ENCODE measurements at places on chromosomes 1 and 21.

GRCh38 chr1:68490046-68490651 lies 6.7 kb downstream of the DEPDC1 start:
- no peak for DNase-seq

- DNase-seq, result no peak
Measured at GRCh38 chr1:226946841-226947240, 6.7 kb downstream of the COQ8A start.

GRCh38 chr1:31571340-31572295 lies 4.7 kb upstream of the TINAGL1 start:
- no peak for DNase-seq

GRCh38 chr1:204977318-204977717 lies 65.7 kb upstream of the CNTN2 start:
- DNase-seq, result no peak

DNA sequence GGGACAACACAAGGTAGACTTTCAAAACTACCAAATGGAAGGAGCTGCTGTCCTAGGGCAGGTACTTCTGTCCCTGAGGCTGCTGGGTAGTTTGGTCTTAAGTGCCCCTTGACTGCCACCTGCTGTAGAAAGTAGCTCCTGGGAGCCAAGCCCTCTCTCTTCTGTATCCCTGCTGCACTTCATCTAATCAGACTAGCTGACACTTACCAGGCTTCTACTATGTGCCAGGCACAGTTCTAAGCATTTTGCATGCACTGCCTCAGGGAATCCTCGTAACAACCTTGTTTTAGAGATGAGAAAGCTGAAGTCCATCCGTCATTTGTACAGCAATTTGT lies 15.9 kb upstream of the SRSF4 start:
- DNase-seq, result peak; percentile 72

DNA sequence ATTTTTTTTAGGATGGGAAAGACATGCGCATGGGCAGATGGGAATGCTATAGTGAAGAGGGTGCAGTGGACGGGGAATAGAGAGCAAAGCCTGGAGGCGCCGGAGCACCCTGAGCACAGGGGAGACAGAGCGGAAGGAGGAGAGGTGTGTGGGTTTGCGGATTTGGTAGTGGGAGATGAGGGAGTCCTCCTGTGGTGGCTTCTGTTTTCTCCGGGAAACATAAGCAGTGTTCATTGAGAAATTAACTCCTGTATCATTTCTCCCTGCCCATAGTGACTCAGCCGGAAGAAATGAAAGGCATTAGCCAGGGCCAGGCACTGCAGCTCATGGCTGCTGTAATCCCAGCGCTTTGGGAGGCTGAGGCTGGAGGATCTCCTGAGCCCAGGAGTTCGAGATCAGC lies 4.7 kb upstream of the PTPRF start:
- DNase-seq, result no peak

GRCh38 chr1:150514260-150514659 lies 1.3 kb upstream of the FALEC start:
- DNase-seq, result no peak

GRCh38 chr1:72006092-72006491 lies 276.2 kb downstream of the NEGR1 start:
- no peak for DNase-seq

DNA sequence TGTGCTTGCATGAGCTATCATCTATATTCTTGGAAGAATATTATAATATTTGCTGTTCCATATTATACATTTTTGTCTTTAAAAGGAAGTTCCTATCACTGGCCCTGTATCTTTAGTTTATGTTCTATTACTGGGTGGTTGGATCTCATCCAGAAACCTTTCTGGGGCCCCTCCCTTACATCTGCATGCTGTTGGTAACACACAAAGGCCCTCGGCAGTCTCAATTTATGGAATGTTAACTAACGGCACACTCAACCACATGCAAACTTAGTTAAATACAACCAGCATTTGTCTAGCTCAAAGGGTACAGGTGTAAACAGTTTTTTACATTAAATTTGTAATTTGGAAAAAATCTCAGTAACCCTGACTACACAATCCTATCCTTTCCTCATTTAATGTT lies 9.7 kb upstream of the HYI start:
- DNase-seq, result no peak

- DNase-seq, result no peak
Measured at GRCh38 chr1:33465316-33465715, 7.1 kb upstream of the ZSCAN20 start.

GRCh38 chr1:91645031-91645430 lies 144.4 kb downstream of the CDC7 start:
- DNase-seq, result no peak

- no peak for DNase-seq
Measured at GRCh38 chr21:29342363-29342957, 43.7 kb downstream of the BACH1 start.

GRCh38 chr1:193320270-193320669 lies 133.9 kb upstream of the B3GALT2 start:
- DNase-seq, result no peak

DNA sequence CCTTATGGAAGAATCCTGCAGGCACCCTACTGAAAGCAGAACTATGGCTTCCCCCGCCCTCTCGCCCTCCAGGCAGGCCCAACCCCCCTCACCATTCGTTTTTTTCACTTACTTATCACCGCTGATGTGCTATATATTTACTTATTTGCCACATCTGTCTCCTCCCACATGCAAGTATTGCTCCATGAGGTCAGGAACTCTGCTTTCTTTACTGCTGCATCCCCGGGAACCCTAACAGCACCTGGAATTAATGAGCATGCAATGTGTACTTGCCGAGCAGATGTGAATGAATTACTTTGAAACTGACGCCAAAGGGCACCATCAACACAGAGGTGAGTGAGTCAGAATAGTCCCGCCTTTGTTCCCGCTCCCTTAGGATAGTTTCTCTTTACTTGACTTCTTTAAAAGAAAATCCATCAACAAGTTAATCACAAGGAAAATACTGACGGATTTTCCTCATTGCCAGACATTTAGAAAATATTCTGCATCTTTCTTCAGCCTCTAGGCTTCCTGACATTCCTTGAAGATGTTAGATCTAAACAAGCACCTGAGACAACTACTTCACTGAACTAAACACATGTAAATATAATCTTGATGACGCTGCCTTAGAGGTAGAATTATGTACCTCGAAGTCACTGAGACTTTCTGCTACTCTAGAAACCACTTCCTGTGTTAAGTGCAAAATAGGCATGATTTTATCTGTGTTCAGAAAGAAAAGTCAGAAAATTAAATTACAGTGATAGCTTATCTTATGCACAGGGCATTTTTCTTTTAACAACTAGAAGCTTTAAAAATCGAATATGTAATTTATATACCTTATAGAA lies 17.5 kb upstream of the RAB4A start:
- DNase-seq, result peak; percentile 92

DNA sequence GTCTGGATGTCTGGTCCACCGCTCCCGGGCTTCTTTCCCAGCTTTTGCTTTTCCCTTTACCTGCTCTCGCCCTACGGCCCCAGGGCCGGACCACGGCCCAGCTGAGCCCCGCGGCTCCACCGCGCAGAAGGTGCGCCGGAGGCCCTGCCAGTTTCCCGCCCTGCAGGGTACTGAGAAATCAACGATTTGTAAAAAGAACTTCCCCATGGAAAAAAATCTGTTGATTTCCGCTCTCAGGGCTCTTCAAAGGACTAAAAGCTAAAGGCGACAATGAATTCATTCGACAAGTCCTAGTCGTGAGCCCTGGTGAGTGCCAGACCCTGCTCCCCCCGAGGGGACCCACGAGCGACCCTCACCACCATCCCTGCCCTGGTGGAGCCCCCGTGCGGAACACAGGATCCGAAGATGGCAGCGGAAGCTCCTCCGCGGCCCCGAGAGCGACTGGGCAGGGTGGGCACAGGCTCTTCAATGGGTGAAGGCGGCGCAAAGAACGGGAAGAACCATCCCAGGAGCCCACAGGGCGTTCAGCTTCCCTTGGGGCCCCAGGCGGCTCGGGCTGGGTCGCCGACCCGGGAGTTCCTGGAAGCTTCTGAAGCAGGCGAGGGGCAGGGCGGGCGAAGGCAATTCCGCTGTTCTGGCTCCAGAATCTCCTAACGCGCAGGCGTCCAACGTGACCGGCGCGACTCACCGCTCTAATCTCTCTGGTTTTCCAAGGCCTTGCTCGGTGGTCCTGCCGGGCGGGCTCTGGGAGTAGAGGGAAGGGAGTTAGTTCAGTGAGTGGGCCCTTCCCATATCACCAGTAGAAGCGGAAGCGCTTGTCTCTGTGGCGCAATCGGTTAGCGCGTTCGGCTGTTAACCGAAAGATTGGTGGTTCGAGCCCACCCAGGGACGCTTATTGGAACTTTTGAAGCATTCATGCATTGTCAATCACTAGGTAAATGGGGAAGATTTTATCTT lies 6.6 kb upstream of the RNU1-2 start:
- peak; percentile 83 for DNase-seq

DNA sequence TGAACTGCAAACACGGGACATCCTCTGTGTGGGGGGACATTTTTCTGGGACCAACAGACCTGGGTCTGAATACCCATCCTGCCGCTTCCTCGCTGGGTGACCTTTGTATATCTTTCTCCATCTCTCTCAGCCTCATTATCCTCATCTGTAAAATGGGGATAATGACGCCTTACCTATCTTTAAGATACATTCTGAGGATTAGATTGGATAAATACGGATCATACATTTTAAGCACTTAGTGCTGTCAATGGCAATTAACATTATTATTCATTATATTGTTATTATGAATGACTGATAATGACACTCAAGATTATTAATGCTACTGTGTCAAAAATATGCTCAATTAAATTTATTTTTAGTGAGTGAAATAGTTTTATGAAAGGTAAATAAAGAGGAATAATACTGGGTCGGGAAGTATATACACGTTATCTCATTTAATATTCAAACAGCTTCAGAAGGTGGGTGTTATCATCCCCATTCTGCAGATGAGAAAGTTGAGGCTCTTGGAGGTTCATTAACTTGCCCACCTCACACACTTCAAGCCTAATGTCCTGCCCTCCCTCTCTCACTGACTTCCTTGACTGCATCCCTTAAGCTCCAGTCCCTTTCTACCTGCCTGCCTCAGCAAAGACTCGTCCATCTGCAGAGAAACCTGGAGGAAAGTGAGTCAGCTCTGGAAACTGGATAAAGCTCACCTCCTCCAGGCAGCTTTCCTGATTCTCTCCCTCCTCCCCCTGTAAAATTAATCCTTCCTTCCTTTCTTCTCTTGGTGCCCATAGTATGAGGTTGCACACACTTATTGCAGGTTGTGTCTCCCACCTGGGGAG lies 120.7 kb upstream of the JUN start:
- DNase-seq, result peak; percentile 15

GRCh38 chr1:231099996-231100767 lies 60.1 kb upstream of the FAM89A start:
- DNase-seq, result no peak

GRCh38 chr21:14985306-14985705 lies 79.5 kb downstream of the NRIP1 start:
- no peak for DNase-seq

- no peak for DNase-seq
Measured at GRCh38 chr21:16305686-16306085, 575.9 kb downstream of the USP25 start.

- DNase-seq, result no peak
Measured at GRCh38 chr1:69077633-69078032, 490.1 kb upstream of the LRRC7 start.

- DNase-seq, result no peak
Measured at GRCh38 chr21:32101277-32101676, 177.6 kb downstream of the MIS18A start.

DNA sequence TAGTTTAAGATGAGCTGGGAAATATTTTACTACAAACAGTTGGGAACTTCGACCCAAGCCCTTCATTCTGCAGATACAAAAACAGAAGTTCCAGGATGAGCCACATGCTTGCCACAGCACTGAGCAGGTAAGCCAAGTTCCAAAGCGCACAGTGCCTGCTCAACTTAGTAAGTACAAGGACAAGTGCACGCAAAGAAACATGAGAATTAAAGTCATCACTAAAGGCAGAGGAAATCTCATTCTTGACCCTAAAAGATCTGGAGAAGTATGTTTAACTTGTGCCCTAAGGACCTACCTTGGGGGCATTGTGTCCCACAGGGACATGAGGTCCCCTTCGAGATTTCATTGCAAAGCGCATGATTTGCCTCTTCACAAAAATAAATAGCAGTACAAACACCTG lies 1.2 kb upstream of the UBAP2L start:
- DNase-seq, result peak; percentile 46

DNA sequence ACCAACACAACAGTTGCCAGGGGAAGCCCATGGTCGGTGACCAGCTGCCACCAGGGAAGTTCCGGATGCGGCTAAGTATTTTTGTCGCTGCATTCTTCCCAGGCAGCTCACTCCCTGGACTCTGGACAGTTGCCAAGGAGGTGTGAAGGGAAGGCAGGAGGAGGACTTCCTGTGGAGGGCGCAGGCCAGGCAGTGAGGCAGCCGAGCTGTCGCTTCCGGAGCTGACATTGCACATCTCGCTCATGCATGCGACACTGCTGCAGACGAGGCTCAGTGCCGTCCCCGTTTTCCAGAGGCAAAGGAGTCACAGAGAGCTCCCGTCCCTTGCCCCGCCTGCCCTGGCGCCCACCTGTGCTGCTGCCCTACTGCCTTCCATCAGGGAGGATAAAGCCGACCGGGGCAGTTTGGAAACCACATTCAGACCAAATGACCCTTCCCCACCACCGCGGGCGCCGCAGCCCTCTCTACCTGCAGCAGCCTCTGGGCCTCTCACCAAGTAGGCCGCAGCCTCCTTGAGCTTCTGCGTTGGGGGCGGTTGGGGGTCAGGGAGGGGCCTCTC lies 81.4 kb downstream of the NENF start:
- DNase-seq, result peak; percentile 84

DNA sequence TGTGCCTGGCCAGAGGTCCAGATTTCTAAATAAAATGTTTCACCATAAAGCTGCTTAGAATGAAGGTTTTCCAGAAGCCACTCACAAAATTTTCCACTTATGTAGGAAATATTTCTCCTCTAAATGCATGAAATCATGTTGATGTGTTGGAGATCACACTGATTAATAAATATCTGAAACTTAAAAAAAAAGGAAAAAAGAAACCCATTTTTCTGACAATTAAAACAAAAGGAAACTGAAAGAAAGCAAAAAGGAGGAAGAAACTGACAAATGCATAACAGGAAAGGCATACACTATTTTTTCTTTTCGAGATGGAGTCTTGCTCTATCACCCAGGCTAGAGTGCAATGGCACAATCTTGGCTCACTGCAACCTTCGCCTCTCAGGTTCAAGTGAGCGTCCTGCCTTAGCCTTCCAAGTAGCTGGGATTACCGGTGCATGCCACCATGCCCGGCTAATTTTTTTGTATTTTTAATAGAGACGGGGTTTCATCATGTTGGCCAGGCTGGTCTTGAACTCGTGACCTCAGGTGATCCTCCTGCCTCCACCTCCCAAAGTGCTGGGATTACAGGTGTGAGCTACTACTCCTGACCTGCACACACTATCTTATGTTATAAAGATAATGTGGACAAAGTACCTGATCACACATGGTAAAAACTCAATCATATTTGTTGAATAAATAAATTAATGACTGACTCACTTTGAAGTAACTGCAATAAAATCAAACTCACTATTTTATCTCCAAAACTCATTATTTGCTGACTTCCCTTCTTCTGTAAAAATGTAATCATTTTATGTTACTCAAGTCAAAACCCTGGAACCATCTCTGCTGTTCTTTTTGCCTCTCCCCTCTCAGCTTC lies 149.8 kb upstream of the NR5A2 start:
- DNase-seq, result no peak
